ENCODE measurements at places on chromosomes 1 and 21.

DNA sequence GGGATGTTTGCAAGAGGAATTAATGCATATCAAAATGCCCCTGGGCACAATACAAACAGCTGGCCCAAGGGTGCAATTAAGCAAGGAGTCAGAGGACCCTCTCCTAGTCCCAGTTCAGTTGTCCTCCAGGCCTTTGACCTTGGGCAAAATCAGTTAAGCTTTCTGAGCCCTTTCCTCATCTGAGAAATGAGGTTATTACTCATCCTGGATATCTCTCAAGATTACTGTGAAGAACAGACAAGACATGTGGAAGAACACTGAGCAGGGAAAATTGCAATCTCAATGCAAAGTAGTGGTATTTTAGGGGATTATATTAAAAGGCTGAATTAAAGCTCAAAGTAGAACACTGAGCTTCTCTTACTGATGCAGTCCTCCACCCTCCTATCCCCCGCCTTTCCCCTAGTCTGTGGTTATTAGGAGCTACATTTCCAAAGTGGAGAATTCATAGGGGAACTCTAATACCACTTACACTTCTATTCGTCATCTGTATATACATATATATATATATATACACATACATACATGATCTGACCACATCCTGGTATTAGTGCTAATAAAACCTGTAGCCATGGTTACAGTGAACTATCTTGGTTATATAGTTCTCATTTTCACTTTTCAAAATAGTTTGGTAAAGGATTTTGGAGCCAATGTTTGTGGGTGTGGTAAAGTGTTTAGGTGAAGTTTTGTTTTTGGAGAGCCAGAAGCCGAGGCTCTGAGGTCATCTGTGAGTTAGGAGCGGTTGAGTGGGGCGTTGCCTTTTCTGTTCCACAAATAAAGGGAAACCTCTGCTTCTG, 18.1 kb downstream of the KIAA0040 start:
- DNase-seq: no peak

DNA sequence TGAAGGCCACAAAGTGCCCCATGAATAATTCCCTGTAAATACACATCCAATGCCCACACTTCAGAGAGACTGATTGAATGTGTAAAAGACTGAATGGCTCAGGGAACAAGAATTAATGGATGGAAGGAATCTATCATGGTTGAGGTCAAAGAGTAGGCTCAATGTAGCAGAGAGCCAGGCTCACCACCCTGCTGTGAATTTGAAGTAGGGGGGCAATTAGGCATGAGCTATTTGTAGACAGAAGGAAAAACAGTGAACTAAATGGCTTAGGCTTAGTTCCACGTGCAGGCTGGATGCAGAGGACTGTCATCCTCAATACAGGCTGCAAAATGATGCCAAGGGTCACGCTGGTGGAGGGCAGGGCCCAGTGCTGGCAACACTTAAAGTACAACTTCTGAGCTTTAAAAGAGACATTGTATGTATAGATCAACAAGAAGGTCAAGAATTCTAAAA, 22.9 kb upstream of the IGSF3 start:
- no peak for DNase-seq

GRCh38 chr1:198856601-198857000, 217.8 kb downstream of the PTPRC start:
- no peak for DNase-seq

DNA sequence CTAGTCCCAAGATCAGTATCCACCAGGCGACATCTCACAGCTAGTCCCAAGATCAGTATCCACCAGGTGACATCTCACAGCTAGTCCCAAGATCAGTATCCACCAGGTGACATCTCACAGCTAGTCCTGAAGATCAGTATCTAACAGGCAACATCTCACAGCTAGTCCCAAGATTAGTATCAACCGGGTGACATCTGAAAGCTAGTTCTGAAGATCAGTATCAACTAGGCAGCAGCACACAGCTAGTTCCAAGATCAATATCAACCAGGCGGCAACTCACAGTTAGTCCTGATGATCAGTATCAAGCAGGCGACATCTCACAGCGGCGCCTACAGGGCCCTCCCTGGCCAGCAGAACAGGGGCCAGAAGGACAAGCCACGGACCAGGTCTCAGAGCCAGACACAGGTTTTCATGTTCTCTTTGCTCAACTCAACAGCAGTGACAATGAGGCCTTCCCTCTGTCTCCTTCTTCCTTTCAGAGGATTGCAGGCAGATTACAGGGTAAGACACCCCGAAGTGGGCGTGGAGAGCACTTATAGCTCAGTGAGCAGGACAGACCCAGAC, 32.5 kb downstream of the NPHP4 start:
- DNase-seq: no peak

GRCh38 chr1:118788463-118788862, 199.7 kb downstream of the TBX15 start:
- DNase-seq: no peak

DNA sequence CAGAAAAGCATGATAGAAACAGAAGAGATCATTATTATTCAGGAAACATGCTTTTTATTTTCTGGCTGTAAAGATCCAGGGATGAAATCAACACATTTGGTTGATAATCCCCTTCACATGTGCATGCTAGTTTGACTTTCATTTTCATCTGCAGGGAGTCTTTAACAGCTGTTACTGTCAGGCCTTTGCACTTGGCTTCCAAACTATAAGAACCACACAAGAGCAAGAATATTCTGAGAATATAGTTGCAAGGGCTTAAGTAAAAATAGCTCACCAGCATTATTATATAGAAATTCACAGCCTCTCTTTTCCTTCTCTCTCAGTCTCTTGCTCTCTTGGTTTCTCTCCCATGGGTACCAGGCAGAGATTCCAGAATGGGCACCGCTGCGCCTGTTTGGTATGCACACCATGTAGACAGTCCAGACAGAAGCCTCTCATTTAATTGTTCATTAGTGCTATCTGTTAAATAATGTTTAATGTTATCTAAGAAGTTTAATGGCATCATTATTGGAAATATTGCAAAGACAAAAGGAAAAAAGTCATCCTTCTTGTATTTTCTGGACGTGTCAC, 622.3 kb upstream of the PLXNA2 start:
- DNase-seq: no peak

DNA sequence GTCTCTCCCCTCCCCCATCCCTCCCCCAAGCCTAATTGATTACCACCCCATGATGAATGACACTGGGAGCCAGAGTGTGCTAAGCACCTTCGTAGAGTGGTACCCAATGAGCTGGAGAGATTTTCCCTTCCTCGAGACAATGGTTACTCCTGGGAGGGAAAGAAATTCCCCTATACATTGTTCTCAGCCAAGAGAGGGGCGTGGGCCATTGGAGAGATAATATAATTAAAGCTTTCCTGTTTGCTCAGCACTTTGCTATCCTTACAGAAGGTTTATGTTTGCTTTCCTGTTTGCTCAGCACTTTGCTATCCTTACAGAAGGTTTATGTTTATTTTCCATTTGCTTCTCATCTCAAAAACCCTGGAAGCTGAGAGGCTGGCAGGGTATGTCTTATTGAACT, 126.1 kb upstream of the KLHDC7A start:
- no peak for DNase-seq

- no peak for DNase-seq
These were observed 726.6 kb downstream of the LTN1 start for GRCh38 chr21:28266061-28266460.

GRCh38 chr1:91891969-91892368, 6.0 kb upstream of the TGFBR3 start:
- DNase-seq: no peak

DNA sequence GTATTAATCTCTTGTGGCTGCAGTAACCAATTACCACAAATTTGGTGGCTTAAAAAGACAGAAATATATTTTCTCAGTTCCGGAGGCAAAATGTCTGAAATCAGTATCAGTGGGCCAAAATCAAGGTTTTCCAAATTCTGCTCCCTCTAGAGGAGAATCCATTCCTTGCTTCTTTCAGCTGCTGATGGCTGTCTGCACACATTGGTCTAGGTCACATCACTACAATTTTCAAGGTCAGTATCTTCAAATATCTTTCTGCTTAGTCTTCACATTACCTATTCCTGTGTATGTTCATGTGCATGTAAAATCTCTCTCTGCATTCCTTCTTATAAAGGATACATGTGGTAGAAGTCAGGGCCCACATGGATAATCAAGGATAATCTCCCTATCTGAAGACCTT, 999.4 kb downstream of the KCNT2 start:
- no peak for DNase-seq

GRCh38 chr1:242754125-242754524, 229.6 kb upstream of the PLD5 start:
- no peak for DNase-seq

GRCh38 chr1:57620605-57621004, 196.7 kb upstream of the DAB1 start:
- no peak for DNase-seq

GRCh38 chr1:53450225-53450624, 9.0 kb upstream of the DMRTB1 start:
- DNase-seq: no peak

DNA sequence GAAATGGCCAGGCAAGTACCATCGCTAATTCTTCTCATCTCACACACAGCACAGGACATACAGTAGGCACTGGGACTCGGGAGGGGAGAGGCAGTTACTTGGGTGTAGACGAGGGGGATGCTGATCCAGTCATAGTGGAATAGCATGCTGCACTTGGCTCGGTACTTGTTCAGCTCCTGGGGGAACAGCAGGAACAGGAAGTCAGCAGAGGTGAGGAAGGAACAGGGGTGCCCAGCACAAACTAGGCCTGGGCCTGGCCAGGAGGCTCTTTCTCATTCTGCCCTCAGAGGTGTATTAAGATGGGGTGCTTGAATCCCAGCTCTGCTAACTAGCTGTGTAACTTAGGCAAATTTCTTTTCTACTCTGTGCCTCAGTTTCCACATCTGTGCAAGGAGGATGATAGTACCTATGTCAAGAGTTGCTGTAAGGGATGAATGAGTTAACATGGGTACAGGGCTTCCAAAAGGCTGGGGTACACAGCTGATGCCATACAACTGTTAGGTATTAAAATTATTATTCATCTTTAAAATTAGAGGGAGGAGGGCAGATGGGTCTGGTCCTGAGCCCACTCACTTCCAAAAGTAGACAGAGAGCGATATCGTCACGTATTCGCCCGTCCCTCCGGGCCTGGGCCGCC, 2.4 kb downstream of the BEST4 start:
- no peak for DNase-seq

- DNase-seq: peak; percentile 64
These were observed 196.9 kb upstream of the C8B start for GRCh38 chr1:57162607-57163261.

DNA sequence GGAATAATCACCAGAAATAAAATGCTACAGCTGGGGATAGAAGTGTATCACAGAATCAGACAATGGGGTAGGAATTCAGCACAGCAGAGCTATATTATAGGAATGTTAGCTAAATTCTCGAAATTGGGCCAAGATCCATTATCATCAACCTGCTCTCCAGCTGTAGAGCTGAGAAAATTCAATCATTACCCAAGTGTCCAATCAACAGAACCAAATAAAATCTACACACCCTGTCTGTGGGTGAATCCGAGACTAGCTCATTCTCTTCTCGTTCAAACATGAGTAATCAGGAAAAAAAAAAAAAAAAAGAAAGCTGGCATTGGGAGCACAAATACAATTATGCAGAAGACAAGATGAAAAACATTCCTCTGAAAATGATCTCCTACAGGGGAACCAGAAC, 119.2 kb downstream of the CDC7 start:
- no peak for DNase-seq

- DNase-seq: no peak
These were observed 81.4 kb downstream of the SMYD2 start for GRCh38 chr1:214362188-214362882.

DNA sequence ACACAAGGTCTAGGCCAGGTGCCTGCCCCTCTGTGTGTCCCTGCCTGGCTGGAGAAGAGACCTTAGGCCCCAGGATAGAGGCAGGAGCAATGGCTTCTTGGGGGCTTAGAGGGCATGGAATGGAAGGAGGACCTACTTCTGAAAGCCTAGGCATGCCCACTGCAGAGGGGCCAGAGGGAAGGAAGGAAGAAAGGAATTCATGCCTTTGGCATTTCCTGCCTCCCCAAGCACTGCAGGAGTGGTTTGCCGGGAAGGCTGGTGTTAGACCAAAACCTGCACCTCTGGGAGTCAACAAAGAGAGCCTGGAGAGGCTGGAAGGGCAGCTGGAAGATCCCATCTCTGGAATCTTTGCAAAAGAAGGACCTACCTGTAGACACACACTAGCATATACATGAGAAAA, 50.7 kb upstream of the KCNE2 start:
- DNase-seq: no peak

- peak; percentile 68 for DNase-seq
These were observed 48.1 kb upstream of the ANGPTL1 start for GRCh38 chr1:178918955-178919354.

DNA sequence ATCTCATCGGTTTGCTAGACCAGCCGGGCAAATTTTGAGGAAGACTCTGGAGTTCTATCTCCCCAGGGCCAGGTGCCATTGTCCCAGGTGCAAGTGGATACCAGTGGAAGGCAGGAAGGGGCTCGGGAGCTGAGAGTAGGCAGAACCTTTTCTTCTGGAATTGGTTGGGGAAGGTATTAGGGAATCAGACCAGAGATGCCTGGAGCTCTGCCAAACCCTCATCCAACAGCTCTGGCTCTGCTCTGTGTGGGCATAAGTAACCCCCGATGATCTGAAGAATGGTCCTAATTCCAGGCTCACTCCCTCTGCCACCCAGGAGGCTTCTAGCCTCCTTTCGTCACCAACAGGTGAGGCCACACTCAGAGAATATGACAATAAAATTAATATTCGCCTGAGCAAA, 69.9 kb downstream of the PGBD5 start:
- no peak for DNase-seq

GRCh38 chr21:33560965-33561364, 18.1 kb downstream of the SON start:
- DNase-seq: no peak

DNA sequence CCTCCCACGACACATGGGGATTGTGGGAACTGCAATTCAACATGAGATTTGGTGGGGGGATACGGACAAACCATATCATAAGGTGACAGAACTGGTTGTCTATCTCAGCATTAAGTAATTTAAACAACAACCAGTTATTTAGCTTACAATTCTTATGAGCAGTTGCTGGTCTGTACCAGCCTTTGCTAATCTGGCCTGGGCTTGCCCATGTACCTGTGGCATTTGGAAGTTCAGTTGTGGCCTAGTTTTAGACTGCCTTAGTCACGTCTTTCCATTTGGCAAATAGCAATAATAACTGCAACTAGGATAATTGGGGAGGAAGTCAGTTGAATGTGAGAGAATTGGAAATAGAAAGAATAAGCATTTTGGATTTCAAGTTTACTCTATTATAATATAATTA, 441.8 kb upstream of the CXADR start:
- no peak for DNase-seq

GRCh38 chr1:3070309-3070643, 1.3 kb downstream of the PRDM16 start:
- DNase-seq: no peak

DNA sequence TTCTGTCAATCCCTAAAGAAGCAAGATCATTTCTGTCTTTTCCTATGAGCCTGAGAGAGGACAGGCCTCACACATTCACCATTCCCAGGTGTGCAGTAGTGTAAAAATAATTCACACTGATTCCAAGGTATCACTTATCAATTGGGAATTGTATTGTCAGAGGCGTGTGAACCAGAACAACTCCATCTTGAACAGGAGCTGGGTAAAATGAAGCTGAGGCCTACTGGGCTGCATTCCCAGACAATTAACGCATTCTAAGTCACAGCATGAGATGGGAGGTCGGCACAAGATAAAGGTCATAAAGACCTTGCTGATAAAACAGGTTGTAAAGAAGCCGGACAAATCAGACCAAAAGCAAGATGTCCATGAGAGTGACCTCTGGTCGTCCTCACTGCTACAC, 239.2 kb downstream of the SMYD3 start:
- no peak for DNase-seq
